ENCODE measurements at places on chromosomes 12 and 14.
A peak's percentile ranks its signal among the peaks of the same experiment; 100 is the strongest.

GRCh38 chr14:58299401-58300330, 1.3 kb downstream of the ARID4A start:
- DNase-seq, result no peak

GRCh38 chr14:95516554-95517181, at the start of gene SYNE3:
Gene SYNE3, minus strand, starts transcription at chr14:95516650. Its CDS starts 40,829 bp downstream, at chr14:95475821.
- no peak for DNase-seq

GRCh38 chr14:65444230-65444629, 31.7 kb downstream of the FUT8 start:
- DNase-seq, result no peak

- no peak for DNase-seq
Observed at GRCh38 chr12:17110316-17110715, 504.4 kb upstream of the LMO3 start.

DNA sequence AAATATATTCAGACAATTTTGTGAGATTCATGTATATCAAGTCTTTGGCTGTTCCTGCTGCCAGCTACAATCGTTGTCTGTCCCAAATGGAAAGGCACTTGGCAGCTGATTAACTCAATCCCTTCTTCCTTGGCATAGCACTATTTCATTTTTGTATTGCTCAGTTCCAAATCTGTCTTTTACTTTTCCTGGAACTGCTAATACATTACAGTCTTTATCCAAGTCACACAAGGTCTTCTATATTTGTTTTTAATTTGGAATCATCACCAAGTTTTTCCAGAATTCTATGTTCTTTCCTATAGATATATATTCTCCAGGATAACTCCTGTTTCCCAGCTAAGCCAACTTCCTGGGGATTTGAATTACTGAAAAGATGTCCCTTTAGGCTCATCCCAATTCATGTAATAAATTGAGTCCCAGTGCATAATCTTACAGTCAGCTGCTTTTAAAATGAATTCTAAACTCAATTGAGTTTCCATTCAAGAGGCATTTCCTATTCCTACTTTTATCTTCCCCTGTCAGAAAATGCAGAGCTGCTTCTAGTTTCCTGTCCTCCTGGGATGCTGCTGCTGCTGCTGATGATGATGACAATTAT, 45.9 kb downstream of the DYRK2 start:
- DNase-seq, result no peak

DNA sequence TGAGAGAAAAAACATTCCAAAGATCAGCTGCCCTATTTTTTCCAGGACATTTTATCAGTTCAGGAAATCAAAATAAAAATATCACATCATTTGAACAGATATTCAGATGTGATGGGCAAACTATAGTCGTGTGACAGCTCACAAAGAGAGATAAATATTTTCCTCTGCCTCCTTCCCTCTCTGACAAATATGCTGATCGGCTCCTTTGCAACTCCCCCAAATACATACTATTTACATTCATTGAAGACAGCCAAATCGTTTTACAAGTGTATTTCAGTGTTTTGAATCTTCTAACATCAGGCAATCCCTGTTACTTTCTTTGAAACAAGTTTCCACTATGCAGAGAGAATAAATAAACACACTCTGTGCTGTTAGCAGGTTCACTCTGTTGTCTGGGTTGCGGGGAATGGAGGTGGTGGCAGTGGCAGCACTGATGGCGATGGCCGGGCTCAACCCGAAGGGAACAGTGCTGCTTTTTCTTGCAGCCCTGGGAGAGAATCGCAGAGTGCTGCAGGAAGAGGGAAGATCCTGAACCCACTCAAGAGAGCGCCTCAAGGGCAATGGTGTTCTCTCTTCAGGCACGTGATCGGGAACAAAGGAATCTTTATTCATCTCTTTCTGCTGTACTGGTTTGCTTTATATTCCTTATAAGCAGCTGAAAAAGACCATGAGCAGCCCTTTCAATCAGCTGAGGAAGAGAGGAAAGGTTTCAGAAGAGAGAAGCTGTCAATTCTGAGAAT, 142.5 kb downstream of the PHLDA1 start:
- no peak for DNase-seq

DNA sequence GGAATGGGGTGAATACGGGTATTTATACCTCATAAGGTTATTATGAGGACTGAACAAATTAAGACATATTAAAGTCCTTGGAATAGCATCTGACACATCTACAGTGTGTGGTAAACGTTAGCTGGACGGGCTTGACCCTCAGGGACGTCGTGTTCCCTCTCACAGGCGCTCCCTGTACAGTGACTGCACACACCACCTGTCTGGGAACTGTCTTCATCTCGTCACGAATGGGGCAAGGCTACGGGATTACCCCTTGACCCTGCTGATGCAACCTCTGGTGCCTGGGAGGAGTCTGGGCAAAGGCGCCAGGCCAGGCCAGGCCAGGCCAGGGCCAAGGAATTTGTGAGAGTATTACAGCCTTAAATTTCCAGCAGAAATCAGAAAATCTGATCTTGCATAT, 191.1 kb downstream of the CALM1 start:
- no peak for DNase-seq

GRCh38 chr12:93734784-93735183, 57.6 kb downstream of the CRADD start:
- peak; percentile 33 for DNase-seq

DNA sequence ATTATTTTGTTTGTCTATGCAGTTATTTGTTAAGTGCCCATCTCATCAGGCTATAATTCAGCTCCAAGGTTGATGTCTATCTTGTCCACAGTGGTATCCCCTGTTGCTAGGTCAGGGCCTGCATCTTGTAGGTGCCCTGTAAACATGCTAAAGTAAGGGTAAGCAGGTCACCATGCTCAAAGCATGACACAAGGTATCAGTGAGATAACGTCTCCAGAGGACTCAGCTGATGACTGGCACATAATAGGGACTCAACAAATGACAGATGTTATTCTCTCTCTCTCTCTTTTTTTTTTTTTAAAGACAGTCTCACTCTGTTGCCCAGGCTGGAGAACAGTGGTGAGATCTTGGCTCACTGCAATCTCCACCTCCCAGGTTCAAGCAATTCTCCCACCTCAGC, 2.3 kb downstream of the SDSL start:
- DNase-seq, result no peak

- DNase-seq, result no peak
Observed at GRCh38 chr12:98863167-98863566, 218.1 kb downstream of the APAF1 start.

GRCh38 chr14:92507174-92507768, 6.3 kb upstream of the RIN3 start:
- no peak for DNase-seq

GRCh38 chr14:95291859-95292542, 27.7 kb downstream of the CLMN start:
- peak; percentile 69 for DNase-seq

DNA sequence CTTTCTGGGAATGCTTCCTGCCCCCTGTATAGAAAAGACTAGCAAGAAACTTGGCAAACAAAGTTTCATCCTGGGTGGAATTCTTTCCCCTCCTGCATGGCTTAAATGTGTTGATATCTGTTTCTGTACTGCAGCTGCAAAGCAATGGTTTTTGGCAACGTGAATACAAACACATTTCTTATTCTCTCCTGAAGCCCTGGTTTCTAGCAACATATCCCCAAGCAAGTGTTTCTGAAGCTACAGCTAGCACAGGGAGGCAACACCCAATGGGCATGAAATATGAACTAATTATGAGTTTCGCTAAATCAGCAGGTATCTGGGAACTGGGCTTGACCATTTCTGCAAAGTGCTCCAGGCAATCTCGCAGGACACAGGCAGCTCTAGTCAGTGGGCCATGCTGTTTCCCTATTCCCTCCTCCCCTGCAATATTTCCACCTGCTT, 392.3 kb upstream of the TMPO start:
- DNase-seq, result no peak

- DNase-seq, result no peak
Observed at GRCh38 chr12:128021561-128021960, 245.4 kb upstream of the TMEM132C start.

DNA sequence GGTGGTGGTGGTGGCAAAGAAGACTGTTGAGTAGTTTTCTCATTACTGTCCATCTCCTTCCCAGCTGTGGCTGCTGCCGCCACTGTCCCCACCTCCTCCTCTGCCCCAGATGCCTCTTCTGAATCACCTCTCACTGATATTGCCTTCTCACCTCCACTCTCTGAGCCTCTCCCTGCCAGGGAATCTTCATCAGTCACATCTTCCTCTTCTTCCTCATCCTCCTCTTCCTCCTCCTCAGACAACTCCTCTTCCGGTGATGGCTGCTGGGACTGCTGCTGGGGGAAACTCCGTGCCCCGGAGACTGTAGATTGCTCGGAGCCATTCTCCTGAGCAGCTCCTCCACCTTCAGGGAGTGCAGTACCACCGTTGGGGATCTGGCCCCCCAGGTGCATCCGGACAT, 2.9 kb downstream of the SALL2 start:
- DNase-seq, result no peak

DNA sequence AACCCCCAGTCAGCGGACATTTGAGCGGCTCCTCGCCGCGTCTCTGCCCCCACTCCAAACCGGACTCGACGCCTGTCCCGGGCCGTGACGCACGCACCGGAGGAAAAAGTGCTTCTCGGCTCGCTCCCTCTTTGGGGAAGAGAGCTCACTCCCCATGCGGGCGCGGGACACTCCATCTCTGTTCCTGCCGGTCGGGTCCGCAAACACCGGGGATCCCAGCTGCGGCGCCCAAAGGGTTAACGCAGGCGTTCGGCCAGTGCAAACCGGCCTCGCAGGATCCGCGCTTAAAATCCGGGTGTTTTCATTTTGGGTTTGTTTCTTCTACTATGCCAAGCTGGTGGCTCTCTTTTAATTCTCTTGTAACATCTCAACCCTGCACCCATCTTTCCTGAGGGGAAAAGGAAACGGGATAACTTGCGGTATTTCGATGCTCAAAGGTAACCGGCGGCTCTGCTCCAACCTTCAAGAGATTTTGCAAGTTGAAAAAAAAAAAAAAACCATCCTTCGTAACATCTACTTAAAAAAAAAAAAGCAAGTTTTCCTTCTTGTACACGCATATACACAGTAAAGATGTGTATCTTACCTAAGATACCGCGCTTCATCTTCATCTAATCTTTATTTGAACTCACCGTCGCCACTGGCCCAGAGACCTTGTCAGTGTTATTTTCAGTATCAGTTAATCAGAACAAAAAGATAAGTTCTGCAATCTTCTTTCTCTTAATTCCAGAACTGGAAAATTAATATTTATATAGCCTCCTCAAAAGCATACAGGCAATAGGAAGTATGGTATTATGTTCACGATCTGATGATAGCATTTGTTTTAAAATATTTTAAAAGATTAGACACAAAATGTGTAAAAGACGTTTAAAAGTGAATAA, 1.6 kb upstream of the ATP2B1 start:
- peak; percentile 62 for DNase-seq

DNA sequence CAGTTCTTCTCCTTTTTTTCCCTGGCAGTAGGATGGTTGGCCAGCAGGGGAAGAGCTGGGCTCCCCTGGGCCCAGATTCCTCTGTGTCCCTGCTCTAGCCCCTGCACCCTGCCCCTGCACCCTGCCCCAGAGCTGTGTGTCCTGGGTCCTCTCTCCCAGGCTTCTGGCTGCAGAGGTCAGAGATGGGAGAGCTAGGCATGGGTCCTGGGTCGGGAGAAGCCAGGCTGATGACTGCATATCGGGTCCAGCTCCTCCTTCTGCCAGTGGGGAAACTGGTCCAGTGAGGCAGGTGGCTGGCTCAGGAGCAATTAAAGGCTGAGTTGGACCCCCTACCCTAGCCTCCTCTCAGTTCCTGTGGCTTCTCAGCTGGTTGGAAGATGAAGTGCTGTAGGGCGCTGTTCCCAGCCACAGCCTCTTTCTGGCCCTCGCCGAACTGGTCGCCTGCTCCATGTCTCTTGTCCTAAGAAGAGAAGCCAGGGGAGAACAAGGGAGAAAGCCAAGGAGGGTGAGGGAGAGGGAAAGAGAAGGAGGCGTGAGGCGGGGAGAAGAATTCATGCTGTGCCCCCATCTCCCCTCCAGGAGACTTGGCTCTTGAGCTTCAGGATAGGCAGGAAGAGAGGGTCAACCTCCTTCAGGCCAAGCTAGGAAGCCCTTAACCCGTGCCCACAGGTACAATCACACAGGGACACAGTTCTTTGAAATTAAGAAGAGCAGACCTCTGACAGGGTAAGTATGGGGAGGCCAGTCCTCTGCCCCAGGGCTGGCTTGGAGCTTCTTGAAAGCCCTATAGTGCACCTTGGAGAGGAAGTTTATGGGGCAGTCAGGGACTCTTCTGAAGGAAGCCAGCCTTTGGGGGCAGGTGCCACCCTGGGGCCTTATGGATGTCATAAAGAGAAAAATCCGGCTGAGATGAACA, 9.5 kb downstream of the VASH1 start:
- no peak for DNase-seq

DNA sequence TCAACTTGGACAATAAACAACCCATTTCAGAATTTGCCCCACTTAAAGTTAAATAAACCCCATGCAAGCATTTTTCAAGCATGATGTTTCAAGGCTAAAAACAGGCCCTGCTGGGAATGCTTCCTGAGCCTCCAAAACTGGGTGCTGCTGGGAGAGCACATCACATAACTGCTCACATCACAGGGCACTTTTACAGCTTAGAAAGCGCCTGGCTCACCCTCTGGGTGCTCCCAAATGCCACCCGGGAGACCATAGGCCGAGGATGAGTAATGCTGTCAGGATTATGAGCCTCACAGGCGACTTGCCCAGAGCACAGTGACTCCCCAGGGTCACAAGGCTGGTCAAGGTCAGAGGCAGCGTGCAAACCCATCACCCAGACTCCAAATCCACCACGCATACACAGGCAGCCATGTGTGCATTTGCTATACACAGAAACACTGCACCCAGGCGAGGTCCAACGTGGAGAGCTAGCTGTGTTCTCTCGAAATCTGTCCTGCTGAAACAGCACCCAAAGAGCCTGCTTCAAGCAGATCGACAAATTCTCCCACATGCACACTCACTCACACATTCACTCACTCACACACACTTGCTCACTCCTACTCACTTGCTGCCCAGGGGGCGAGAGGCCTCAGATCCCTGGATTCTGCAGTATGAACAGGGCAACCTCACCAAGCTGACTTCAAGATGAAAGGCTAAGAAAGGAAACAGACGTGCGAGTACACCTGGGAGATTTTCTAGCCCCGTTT, 58.7 kb downstream of the ITPK1 start:
- no peak for DNase-seq

DNA sequence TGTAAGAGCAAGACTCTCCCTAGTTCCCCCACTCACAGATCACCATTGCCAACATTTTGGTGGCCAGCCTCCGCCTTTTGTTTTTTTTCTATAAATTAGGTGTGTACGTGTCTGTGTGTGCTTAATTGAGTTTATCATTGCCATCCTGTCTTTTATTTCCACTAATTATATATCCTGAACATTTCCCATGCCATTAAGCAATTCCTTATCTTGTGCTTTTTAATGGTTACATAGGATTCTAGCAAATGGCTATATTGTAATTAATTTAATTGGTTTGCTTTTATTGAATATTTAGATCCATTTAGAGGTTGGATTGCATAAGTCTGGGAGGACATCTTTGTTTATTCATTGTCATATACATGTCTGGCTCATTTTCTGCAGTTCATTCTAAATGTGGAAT, 107.3 kb upstream of the RTL1 start:
- DNase-seq, result no peak
